Large intestine (tissue), 12 donors: ENCODE measurements at places on chromosomes 1 and 21.

GRCh38 chr1:173420330-173420806 is 56.8 kb upstream of the PRDX6 start:
- DNase-seq: peak; percentile 45

DNA sequence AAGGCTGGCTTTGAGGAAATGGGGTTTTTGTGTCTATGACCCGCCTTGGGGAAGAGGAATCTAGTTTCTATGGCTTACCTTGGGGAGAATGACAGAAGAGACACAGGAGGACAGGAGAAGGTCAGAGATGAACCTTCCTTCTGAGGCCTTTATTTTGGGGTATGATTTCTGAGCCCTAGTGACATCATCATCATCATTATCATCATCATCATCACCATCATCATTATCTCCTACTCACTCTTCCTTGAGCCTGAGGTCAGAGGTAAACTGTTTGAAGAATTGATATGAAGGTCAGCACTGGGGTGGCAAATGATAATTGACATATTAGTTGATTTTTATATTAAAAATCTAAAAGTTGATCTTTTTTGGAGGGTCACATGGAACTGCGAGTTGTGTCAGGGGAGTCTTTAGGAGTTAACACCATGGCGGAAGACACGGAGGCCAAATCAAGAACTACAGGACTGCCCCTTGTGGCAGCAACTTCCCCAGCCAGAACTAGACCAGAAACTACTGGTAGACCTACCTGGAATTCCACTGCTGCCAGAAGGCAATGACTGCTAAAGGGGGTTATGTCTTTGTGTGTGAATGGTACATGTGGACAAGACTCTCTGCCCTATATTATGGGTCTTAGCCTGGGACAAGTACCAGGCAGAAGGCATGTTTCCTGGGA is 49.8 kb upstream of the WLS start:
- DNase-seq: no peak

- DNase-seq: no peak
Measured at GRCh38 chr1:80066060-80066459, 1059.5 kb upstream of the ADGRL4 start.

DNA sequence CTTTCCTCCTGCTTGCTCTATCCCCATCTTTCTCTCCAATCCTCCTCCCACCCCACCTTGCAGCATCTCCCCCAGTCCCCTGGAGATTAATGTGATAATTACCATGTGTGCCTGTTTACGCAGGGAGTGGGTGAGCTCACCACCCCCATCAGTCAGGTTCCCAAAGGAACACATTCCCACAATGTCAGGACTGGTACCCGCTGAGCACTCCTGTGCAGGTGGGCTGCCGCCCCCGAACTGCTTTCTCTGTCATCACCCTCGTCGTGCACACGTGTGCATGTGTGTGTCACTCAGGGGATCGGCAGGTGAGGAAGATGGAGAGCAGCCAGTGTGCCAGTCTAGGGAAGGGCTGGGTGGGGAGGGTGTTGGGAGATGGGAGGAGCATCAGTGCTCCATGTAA is 163.4 kb downstream of the CACNA1E start:
- no peak for DNase-seq

DNA sequence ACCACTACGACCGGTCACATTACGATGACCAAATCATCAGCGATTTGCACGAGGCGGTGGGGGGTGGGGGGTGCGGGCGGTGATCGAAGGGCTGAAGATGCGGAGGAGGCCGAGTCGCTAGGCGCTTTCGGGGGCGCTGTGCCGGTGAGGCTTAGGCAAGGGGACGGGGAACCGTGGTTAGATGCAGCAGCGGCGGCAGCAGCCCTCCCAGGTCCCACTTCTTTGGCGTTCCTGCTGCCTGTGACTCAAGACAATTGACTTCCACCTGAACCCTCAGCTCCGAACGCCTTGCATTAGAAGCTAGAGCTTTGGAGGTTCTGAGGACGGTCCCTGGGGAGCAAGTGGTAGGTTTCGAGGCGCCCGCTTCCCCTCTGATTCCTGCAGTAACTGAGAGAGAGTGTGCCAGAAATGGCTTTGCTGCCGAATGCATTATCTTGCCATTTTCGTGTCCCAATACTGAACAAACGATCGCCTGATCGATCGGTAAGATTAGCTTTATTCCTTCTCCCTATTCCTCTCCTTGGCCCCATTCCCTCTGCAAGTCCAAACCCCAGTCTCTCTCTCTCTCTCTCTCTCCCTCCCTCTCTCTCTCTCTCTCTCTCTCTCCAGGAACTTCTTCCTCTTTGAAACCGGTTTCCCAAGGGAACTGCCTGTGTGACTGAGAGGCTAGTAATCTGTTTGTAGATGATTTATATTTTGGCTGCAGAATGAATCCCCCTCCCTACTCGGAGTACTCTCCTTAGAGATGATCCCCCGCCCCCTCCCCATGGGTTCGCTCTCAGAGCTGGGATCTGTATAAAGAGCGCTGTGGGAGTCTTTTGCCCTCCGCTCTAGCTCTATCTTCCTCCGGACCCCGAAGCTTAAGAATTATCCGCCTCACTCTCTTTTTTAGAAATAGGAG is 735 bp upstream of the BRINP3 start:
- peak; percentile 91 for DNase-seq

GRCh38 chr1:186611156-186611555 is 69.1 kb downstream of the PTGS2 start:
- no peak for DNase-seq

DNA sequence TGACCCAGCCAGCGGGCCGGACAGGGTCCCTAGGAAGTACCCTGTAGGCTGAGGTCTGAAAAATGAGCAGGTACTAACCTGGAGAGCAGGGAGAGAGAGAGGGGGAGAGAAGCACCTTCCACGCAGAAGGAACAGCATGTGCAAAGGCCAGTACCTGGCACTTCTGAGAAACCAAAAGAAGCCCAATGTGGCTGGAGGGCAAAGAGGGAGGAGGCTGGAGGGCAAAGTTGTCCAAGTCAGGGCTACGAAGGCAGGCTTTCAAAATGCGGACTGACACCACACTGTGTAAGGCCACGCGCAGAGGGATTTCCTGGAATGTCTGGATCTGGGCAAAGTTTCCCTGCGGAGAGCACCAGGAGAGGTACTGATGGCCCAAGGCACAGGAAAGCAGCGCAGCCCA is 64.4 kb downstream of the SSBP3 start:
- DNase-seq: no peak

GRCh38 chr1:245345191-245345884 is 190.6 kb downstream of the KIF26B start:
- DNase-seq: no peak

- no peak for DNase-seq
Measured at GRCh38 chr1:85349224-85349623, 72.8 kb upstream of the BCL10 start.

DNA sequence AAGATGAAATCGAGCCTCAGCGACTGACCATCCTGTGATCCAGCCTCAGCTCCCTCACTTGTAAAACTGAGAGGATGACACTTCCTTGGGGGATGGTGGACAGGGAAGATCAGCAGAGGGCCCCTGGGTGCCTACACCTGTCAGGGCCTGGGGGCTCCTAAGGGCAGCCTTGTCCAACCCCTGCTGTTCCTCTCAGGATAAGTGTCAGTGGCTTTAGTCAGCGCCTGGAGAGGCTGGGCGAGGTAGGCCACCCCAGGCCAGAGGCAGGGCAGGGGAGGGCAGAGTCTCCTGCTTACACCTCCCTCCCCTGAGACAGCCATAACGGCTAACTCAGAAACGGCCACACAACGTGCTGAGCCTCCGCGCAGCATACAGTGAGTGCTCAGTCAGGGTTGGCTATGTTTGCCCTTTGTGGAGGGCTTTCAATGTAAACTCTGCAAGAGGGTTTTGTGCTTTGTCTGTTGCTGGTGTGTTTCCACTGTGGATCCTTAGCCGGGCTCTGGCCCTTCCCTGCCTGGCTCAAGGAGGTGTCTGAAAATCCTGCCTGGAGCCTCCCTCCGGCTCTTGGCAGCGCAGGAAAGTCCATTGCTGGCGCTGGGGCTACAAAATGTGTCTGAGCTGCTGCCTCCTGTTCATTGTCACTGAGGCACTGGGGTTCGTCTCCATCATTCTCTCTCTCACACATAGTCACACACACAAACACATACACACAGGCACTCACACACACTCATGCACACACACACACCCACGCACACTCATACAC is 588.4 kb downstream of the PTPRU start:
- DNase-seq: no peak

DNA sequence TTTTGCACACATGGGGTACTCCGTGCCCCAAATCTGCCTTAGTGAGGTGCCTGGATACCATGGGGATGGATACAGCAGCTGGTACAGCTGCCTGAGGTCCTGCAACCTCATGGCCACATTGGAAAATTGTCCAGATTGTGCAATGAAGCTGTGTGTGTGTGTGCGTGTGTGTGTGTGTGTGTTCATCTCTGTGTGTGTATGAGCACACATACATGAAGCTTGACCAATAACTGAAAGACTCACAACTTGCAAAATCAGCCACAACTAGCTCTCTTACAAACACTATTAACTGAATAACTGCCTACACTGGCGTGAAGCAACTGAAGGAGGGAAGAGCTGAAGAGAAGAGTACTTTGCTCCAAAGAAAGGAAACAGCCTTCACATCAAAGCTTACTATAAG is 78.1 kb downstream of the ERG start:
- DNase-seq: no peak

DNA sequence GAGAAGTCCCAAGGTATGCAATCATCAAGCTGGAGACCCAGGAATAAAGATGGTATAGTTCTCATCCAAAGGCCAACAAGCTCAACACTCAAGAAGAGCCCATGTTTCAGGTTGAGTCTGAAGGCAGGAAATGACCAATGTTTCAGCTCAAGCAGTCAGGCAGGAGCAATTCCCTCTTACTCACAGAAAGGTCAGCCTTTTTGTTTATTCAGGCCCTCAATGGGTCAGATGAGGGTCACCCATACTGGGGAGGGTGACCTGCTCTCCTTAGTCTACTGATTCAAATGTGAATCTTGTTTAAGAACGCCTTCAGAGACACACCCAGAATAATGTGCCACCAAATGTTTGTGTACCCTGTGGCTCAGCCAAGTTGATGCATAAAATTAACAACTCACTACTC is 262.4 kb downstream of the USP25 start:
- DNase-seq: no peak

DNA sequence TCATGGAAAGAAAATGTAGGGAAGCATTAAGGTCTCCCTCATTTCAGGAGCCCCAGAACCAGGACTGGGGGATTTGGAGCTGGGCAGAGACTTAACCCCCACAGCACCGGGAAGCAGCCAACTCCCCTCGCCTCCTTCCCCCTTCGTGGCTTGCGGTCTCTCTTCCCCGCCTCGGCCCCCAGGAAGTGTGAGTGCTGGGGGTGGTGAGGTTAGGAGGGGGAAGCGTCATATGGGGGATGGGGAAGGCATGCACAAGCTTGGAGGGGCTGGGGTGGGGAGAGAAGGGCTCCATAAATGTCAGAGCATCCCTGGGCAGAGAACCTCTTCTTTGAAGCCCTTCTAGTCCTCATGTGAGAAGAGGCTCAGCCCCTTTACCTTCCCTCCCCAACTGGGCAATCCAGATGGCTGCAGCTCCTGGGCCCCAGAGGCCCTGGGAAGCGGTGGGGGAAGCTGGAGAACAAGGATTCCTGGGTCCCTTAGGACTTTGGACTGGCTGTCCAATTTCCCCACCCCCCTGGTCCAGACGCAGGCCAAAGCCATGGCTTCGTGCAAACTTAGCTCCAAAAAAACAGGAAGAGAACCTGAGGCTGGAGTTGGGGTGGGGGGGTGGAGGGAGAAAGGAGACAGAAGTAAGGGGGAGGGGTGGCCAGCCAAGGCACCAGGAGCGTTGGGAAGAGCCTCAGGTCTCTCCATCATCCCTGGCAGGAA is 7.8 kb downstream of the ZBTB7B start:
- no peak for DNase-seq

- DNase-seq: peak; percentile 58
Measured at GRCh38 chr1:15027515-15027986, 126.0 kb upstream of the TMEM51 start.

- DNase-seq: no peak
Measured at GRCh38 chr1:78839704-78840277, 166.7 kb downstream of the ADGRL4 start.

- DNase-seq: no peak
Measured at GRCh38 chr1:231734417-231734816, 107.8 kb downstream of the DISC1 start.

GRCh38 chr1:55623311-55623710 is 408.1 kb upstream of the USP24 start:
- DNase-seq: peak; percentile 26

DNA sequence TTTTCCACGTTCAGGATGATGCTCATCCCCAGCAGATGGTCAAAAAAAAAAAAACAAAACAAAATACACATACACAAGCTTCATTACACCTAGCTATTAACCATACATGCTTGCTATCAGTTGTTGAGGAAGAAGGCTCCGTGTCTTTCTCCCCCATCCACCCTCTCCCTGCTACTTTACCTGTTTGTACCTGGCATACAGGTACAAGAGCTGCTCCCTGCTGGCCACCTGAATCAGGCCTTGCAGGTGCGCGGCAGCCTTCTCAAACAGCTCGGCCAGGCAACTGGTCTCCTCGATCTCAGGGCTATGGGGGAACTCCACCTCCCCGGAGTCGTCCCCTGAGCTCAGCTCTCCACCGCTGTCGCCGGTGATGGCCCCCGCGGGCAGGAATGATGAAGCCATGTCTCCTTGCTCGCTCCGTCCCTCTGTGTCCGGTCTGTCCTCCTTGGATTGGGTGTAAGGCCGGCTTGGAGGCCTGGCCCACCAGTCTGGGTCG is 464 bp downstream of the ACBD6 start:
- DNase-seq: no peak

DNA sequence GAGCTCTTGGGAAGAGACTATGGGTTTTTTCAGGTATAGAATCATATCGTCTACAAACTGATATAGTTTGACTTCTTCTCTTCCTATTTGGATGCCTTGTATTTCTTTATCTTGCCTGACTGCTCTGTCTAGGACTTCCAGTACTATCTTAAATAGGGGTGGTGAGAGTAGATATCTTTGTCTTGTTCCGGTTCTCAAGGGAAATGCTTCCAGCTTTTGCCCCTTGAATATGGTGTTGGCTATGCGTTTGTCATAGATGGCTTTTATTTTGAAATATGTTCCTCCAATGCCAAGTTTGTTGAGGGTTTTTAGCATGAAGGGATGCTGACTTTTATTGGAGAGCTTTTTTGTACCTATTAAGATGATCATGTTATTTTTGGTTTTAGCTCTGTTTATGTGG is 170.3 kb downstream of the PTGER3 start:
- DNase-seq: no peak

GRCh38 chr1:231564373-231564772 is 35.9 kb downstream of the TSNAX start:
- no peak for DNase-seq

DNA sequence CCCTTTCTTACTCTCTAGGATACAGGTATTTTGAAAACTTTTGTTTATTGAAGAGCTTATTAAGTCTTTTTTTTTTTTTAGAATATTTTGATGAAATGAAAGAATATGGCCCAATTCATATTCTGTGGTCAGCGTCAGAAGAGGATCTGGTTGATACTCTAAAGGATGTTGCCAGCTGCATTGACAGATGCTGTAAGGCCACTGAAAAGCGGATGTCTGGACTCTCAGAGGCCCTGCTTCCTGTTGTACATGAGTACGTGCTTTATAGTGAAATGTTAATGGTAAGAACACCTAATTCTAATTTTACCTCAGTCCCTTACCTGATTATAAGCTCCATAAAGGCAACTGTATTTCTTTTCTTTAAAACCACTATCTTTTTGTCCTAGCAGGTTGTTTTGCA is 37.1 kb downstream of the SNX7 start:
- DNase-seq: no peak

- DNase-seq: peak; percentile 65
Measured at GRCh38 chr1:171366085-171366484, 52.1 kb downstream of the FMO4 start.
